Breast epithelium (tissue), 4 donors: ENCODE measurements at places on chromosomes 16 and 17.

DNA sequence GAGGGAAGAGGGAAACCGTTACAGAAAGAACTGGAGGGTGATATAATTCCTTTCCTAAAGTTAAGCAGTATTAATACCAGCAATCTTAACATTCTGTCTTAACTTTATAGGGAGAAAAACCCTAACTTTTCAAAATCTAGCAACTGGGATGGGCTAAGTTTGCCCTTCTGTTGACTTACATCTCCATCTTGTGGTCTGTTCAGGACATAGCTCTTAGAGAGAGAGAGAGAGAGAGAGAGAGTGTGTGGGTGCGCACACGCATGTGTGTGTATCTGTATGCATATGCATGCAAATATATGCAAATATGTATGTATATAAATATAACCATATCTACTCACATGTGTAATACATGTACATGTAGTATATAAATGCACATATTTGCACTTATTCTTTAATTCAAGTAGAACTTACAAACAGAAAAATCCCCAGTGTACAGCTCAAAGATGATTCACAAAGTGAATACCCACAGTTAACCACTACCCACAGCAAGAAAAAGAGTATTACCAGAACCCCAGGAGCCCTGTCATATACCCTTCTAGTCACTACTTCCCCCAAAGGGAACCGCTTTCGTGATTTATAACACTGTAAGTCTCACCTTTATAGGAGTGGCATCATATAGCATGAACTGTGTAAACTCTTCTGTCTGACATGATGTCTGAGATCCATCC is 46.5 kb downstream of the STX8 start:
- H3K27ac ChIP-seq: no peak overlapping the region
- DNase-seq: no peak
- H3K4me1 ChIP-seq: no peaks in the 10 kb centered on the region
- no peak overlapping the region for H3K4me3 ChIP-seq

DNA sequence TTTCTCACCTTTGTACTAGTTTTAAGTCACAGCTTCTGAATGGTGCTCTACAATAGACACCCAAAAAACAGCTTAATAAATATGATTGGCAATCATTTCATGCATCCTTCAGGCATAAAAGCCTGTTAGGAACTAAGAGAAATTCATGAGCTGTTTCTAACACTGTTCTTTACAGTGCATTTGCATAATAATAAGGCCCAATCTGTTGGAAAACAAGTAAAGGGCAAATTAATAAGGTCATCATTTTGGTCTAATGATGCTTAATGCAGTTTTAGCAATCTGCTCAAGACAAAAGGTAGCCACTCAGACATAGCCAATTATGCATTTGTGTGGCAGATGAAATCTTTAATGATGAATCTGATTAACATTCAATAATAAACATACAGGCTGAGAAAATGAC is 55.5 kb upstream of the NACA2 start:
- H3K4me3 ChIP-seq: no peak overlapping the region
- DNase-seq: no peak
- no peaks in the 10 kb centered on the region for H3K27me3 ChIP-seq

- H3K27ac ChIP-seq: no peak overlapping the region
- H3K36me3 ChIP-seq: no peaks in the 10 kb centered on the region
- H3K4me3 ChIP-seq: no peak overlapping the region
These were observed 32.4 kb downstream of the NLRC5 start for GRCh38 chr16:57021757-57022156.

GRCh38 chr16:64445245-64445644 is 676.6 kb downstream of the CDH11 start:
- H3K4me3 ChIP-seq: no peak overlapping the region
- H3K4me1 ChIP-seq: no peaks in the 10 kb centered on the region
- no peak for DNase-seq
- H3K36me3 ChIP-seq: no peaks in the 10 kb centered on the region
- H3K27me3 ChIP-seq: no peaks in the 10 kb centered on the region

DNA sequence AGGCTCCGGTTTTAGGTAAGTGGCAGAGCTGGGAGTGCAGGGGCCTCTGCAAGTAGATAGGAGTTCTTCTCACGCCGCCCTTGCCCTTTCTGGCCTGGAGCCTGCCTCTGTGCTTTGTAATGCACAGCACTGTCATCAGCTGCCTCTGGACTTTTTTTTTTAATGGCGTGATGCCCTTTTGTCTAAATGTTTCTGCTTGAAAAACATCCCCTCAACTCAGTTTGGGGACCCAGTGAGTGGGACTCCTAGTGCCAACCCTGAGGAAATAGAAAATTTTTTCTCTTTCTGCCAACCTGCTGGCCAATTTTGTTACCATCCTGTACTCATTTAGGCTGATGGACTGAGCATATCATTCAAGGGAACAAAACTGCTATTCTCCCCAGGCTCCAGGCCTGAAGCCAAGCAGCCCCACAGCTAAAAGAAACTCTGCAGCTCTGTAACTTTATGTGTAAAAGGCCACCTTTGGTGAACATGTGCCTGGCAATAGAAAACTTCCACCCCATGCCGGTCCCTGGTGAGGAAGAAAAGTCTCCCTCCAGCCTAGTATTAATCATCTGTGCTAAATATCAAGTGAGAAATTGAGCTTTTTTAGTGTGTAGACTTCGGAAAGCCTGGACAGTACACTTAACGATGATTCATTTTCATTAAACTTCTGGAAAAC is 22.5 kb downstream of the SLC6A2 start:
- H3K27me3 ChIP-seq: no peaks in the 10 kb centered on the region
- H3K36me3 ChIP-seq: no peaks in the 10 kb centered on the region
- H3K4me1 ChIP-seq: no peaks in the 10 kb centered on the region
- H3K27ac ChIP-seq: no peak overlapping the region
- no peak overlapping the region for H3K4me3 ChIP-seq
- no peak for DNase-seq

GRCh38 chr16:61797296-61797795 is 238.9 kb downstream of the CDH8 start:
- no peaks in the 10 kb centered on the region for H3K4me1 ChIP-seq
- no peak overlapping the region for H3K4me3 ChIP-seq
- H3K27ac ChIP-seq: no peak overlapping the region
- no peaks in the 10 kb centered on the region for H3K27me3 ChIP-seq
- DNase-seq: no peak

- no peaks in the 10 kb centered on the region for H3K4me1 ChIP-seq
- no peaks in the 10 kb centered on the region for H3K36me3 ChIP-seq
- no peak overlapping the region for H3K4me3 ChIP-seq
- DNase-seq: no peak
- H3K27me3 ChIP-seq: peaks cover 8% of the 10 kb centered on the region
These were observed 908 bp downstream of the CALB2 start for GRCh38 chr16:71359431-71359830.

DNA sequence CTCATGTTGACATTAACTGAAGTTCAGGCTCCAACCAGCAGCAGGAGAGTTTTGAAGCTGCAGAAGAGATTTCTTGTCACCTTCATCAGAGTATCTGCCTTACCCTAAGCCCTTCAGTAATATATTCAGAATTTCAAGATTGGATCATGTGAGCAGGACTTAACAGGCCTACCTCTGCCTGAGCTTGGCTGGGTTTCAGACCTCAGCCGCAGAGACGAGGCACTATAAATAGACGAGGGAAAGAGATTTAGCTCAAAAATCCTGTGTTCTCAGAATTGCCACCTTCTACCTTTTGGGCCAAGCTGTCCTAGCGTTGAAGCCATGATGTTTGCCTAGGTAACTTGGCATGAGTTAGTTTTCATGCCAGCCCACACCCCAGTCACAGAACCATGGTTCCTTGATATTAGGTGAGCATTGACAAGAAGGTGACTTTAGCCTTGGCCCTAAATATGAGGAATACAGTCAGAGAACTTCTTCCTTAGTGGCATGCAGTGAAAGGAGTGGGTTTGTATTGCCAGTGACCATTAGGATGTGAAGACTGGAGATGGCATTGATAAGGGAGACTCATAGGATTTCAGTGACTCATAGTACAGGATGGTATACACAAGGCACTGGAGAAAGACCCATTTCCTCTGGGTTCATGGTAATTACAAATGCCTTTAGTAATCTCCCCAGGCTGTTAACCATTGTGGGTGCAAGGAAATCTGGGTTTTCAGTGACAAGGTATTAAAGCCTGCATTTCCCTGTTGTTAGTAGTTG is 224.3 kb downstream of the MSI2 start:
- H3K36me3 ChIP-seq: no peaks in the 10 kb centered on the region
- peaks cover 15% of the 10 kb centered on the region for H3K4me1 ChIP-seq
- H3K27ac ChIP-seq: peak overlapping the region; percentile 59
- no peaks in the 10 kb centered on the region for H3K27me3 ChIP-seq
